ENCODE measurements at places on chromosomes 2 and 18.

GRCh38 chr18:65347446-65347845 lies 403.4 kb upstream of the CDH7 start:
- DNase-seq = no peak

DNA sequence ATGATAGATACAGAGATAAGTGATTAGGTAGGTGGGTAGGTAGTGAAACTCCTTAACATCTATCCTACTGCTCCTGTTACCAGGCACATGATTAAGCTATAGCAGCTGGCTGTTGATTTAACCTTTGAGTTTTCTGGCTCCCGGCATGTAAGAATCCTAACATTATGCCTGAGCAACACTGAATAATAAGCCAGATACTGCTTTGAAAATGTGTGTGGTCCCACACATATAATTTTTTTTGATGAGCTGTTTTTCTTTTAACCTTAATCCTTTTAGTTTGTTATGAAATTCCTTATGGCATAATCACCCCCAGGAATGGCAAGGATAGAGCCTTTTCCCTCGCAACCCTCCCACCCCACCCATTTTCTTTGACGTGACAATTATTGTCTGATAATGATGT lies 104.2 kb upstream of the NEUROD1 start:
- no peak for DNase-seq

- DNase-seq = no peak
Observed at GRCh38 chr2:225137971-225138370, 95.7 kb upstream of the DOCK10 start.

DNA sequence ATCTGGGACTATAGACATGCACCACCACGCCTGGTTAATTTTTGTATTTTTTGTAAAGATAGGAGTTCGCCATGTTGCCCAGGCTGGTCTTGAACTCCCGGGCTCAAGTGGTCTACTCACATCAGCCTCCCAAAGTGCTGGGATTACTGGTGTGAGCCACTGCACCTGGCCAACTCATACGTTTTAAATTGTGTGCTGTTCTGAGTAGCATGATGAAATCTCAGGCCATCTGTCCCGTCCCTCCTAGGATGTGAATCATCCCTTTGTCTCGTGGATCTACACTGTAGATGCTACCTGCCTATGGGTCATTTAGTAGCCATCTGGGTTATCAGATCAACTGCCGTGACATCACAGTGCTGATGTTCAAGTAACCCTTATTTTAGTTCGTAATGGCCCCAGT lies 38.5 kb upstream of the RMP24 start:
- DNase-seq = no peak

GRCh38 chr2:78779761-78780160 lies 245.7 kb upstream of the REG3G start:
- no peak for DNase-seq

- no peak for DNase-seq
Observed at GRCh38 chr2:24214880-24215279, 40.0 kb downstream of the FAM228A start.

DNA sequence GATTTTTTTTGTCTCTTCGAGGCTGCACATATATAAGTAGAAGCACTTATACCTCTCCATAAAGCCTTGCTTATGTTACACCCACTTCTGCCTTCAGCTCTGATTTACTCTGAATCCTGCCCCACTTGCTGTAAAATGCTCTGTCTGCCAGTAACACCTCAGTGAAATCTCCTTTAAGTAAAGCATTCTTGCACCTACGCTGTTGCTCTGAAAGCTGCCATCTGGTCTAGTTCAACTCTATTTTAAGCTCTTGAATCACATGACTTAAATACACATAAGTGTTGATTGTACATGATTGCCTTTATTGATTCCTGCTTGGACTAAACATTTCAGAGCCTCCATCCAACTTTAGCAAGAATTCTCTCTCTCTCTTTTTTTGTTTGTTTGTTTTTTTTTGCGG lies 609.0 kb upstream of the CELF4 start:
- DNase-seq = no peak

DNA sequence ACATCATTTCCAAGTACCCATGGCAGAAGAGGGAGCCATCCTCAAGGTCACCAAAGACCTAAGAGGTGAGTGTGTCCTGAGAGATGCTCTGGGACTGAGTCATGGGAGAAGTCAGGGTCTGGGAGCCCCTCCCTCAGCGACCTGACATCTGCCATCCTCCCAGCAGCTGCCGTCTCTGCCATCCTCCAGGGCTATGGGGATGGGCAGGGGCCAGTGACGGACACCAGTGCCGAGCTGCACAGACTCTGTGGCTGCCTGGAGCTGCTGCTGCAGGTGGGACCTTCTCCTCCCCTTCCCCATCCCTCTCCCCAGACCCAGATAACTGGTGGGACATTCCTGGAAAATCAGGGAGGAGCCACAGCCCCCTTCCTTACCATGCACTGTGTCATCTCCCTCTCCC lies 1.5 kb downstream of the RUFY4 start:
- DNase-seq = no peak

DNA sequence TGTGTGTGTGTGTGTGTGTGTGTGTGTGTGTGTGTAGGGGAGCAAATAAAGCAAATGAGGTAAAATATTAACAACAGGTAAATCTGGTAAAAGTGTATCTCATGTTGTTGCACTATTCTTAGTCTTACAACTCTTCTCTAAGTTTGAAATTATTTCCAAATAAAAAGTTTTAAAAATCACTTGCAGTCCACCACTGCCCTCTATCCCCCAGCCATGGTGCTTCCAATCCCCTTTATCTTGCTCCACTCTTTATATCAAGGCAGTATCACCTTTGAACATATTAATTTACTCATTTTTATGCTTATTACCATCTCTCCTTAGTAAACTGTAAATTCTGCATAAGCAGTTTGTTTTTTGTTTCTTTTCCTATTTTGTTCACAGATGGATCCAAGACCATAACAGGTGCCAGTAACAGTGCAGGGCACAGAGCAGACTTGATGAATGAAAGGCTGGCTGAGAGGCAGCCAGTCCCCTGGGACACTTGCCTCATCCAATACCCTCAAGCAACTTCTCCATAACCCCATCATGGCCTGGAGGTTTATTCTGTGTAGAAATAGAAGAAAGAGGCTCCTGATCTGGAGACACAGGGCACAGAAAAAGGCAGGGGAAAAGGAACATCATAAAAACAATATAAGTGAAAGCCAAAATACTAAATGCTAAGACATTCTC lies 67.6 kb downstream of the LDAH start:
- no peak for DNase-seq

GRCh38 chr2:241289053-241289452 lies 26.4 kb downstream of the HDLBP start:
- no peak for DNase-seq

- no peak for DNase-seq
Observed at GRCh38 chr18:55221622-55222021, 262.4 kb upstream of the CCDC68 start.

GRCh38 chr2:200352636-200353035 lies 46.1 kb downstream of the SPATS2L start:
- no peak for DNase-seq

DNA sequence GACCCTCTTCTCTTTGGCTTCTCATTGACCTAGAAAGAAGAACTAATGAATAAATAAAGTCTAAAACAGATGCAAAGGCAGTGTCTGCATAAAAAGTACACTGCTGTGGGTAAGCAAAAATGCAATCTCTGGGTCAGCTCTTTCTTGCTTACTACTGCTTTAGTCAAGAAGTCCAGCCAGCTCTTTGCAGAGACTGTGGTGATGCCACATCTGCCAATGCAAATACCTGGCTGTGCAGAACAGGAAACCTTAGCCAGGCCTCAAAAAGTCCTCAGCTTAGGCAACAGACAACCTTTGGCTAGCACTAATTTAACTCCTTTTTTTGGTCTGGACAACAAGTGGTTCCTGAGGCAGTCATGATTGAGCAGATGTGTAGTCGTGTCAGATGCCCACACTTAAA lies 73.6 kb upstream of the RND3 start:
- DNase-seq = no peak

DNA sequence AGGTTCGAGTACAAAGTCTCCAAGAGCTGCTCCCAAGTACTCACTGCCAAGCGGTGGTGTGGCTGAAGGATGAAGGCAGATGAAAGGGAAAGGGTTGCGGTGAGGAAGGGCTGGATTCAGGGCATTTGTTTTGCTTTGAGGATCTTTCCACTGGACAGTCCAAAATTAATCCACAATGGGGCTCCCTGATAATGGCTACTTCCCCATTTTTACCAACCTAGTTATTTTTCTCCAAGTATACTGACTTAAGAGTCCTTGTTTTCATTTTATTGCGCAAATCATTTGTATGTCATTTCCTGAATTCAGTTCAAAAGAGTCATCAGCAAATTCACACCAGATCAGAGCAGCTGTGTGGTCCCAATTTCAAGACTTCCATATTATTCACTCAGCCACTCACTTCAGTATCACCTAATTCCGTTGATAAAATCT lies 464 bp upstream of the SESTD1 start:
- DNase-seq = no peak

GRCh38 chr2:131148426-131148825 lies 43.3 kb downstream of the PLEKHB2 start:
- DNase-seq = no peak

DNA sequence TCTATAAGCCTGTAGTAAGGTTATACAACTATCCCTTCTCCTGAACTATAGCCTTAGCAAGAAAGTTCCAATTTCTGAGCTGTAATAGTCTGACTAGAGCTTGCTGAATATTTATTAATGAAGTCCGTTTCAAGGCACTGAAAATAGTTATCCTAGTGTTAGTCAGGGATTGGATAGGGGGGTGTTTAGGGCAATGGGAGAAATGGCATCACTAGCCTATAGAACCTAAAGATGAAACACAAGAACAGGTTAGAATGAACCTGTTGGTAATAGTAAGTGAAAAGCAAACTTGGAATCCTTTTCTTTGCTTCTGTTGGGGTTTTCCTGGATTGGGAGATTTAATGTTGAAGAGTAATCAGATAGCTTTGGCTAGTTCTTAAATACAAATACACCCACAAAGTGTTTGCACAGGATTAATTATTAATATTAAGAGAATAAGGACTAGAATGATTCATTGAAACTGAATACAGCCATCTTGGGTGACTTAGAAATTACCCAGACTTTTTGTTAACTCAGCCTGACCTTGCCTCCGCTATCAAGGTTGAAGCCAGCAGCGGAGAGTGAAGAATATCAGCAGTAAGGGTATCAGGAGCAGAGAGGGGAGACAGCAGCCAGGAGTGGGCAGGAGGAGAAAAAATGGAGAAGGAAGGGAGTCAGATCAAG lies 14.4 kb downstream of the CCNT2 start:
- no peak for DNase-seq

GRCh38 chr2:135850892-135851668 lies 14.1 kb upstream of the LCT start:
- DNase-seq = no peak

- DNase-seq = no peak
Observed at GRCh38 chr18:28781616-28782362, 604.9 kb upstream of the CDH2 start.

DNA sequence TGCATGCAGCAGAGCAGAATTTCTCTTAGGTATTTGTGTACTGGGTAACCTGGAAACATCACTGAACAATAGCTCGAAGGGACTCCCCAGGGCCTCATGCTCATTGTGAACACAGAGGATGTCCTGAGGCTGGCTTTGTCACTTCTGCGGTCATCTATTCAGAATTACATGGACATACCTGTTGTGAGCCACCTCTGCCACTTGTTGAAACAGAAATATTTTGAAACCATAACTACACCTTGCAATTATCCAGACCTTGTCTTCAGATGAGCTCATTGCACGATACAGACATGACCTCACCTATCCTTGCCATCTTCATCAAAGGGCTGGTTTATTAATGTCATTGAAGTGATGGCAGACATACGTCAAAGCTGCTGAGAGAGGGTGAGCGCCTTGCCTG lies 23.4 kb upstream of the CREG2 start:
- no peak for DNase-seq

DNA sequence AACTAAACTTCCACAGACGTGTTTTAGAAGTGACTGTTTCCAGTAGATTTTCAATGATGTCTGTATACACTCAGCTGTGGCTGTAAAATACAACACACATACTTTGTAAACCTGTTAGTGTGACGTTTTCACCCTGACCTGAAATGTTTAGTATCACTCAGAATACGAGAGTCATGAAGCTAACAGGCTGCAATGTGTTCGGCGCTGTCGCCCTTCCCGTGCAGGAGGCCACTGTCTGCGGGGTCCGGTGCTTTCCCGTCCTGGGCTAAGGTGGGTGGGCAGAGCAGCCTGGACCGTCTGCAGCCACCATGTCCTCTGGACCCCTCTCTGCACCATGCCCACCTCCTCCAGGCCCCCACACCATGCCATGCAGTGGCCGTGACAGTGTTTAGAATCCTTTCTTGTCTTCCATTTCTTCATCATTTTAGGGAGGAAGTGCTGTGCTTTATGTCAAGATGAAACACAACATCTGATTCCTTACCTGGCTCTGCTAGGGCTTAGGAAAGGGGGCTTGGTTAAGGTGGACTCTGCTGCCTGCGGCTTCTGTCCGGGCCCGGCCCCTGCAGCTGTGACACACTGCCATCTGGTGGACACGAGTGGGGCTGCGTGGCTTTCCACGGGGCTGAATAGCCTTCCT lies 53.8 kb upstream of the RBM44 start:
- no peak for DNase-seq

DNA sequence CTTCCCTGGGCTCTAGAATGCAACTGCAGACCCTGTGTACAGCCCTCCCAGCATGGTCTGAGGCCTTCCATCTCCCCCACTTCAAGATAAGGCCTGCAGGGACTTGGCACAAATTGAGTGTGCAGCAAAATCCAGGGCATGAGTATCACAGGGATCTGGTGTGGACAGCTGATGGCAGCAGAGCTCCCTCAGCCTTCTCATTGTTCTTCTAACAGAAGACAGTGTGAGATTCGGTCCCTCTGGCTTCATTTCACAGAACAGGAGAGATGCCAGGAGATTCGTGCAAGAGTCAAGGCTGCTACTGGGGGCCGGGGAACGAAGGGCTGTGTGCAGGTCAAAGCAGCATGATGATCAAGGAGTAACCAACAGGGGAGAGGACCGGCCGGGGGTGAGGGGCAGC lies 85.8 kb downstream of the UXS1 start:
- no peak for DNase-seq

DNA sequence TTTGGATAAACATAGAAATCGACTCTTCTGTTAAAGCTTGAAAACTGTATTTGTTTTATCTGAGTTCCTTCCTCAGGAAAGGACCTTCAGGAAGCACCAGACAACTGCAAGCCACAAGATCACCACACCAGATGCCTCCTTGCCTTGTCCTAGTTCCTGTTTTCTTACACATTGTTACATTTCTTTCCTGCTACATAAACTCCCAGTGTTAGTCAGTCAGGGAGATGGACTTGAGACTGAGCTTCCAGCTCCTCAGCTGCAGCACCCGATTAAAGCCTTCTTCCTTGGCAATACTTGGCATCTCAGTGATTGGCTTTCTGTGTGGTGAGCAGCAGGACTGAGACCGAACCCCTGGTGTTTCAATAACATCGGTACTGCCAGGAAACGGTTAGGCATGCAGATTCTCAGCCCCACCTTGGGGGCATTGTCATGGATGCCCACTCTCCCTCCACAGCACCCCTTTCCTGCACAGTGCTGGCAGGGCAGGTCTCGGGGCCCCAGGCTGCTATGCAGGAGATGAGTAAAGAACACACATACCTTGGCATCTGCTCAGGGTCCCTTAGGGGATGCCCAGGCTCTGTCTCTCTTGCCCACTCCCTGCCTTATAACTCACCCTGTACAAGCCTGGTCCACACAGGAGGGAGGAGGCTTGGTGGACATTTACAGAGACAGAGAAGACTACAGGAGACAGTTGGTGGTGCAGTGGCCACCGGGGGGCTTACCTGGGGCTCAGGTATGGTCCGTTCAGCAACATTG lies 32.6 kb downstream of the ANKMY1 start:
- DNase-seq = no peak

All from thoracic aorta (tissue), 2 donors.